ENCODE measurements at places on chromosomes 1 and 21.
A peak's percentile ranks its signal among the peaks of the same experiment; 100 is the strongest.

GRCh38 chr1:150619576-150620509, 9.6 kb downstream of the ENSA start:
- H3K4me1 ChIP-seq: peaks cover 62% of the 10 kb centered on the region
- DNase-seq: peak; percentile 88
- peak overlapping the region; percentile 45 for H3K4me3 ChIP-seq
- H3K27ac ChIP-seq: peak overlapping the region; percentile 68

DNA sequence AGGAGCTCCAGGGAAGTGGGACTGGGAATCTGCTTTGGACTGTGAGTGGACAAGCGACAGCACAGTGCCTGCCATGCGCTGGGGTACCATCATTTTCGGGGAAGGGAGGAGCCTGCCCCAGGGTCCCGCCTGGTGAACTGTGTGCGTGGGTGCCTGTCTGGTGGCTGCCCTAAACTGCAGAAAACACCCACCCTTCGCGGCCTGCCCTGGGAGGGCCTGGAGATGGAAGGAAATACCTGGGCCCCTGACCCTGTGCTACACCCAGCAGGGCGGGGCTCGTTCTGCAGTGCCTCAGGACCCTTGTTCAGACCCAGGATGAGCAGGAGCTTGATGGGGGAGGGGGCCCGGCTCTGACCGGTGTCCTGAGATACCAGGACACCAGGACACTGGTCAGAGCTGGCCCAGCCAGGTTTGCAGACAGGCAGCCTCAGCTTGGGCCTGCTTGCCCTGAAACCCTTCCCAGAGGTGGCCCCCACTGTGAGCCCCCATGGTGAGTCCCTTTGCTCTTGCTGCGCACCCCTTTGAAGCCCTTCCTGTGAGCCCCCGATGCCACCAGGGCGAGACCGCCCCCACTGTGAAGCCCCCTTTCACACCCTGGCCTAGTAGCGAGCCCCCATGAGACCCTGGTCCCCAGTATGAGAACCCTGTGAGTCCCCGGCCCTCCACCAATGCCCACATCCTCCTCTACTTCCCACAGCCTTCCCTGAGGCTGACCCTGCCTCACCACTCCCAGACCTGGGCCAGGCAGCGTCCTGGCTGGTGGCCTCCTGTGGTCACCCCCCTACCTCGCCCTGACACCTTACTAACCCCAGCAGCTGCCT, 2.6 kb downstream of the GJC2 start:
- no peaks in the 10 kb centered on the region for H3K27me3 ChIP-seq
- no peaks in the 10 kb centered on the region for H3K36me3 ChIP-seq
- peaks cover 8% of the 10 kb centered on the region for H3K4me1 ChIP-seq
- no peak overlapping the region for H3K27ac ChIP-seq
- no peak for DNase-seq

- peak overlapping the region; percentile 69 for H3K4me3 ChIP-seq
- no peaks in the 10 kb centered on the region for H3K27me3 ChIP-seq
- H3K36me3 ChIP-seq: no peaks in the 10 kb centered on the region
- H3K27ac ChIP-seq: peak overlapping the region; percentile 98
These were observed 6.0 kb upstream of the TRAPPC10 start for GRCh38 chr21:44006017-44006619.

- no peak overlapping the region for H3K4me3 ChIP-seq
- peaks cover 38% of the 10 kb centered on the region for H3K4me1 ChIP-seq
- DNase-seq: peak; percentile 60
- peaks cover 16% of the 10 kb centered on the region for H3K36me3 ChIP-seq
These were observed 35.6 kb upstream of the ADGRL4 start for GRCh38 chr1:79042117-79042516.

All from HFFc6 (cell line).